T-helper 22 cell (primary cell): ENCODE measurements at places on chromosomes 3 and 15.

DNA sequence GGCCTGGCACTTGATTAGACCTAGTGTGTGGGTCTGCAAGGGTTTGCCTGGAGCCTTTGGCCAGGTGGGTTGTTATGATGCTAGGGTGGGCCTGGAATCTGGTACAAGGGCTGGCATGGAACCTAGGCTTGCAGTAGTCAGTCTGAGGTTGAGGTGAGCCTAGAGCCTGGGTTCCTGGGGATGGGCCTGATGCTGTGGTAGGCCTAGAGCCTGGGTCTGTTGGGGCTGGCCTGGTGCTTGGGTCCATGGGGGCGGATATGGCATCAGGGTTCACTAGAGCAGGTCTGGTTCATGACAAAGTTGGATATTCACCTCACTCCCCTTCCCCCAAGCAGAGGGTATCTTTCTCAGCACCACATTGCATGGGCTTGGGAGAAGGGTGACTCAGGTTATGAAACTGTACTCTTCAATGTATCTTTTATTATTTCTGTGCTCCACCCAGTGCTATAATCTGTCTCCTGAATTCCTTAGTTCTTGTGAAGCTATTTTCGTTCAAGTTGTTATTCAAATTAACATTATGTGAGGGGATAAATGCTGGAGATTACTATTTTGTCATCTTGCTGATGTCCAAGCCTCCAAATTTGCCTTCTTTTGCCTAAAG is 274.4 kb downstream of the NFKBIZ start:
- no peak for DNase-seq

- DNase-seq, result no peak
Observed at GRCh38 chr15:79372428-79372827, 59.7 kb upstream of the MINAR1 start.

DNA sequence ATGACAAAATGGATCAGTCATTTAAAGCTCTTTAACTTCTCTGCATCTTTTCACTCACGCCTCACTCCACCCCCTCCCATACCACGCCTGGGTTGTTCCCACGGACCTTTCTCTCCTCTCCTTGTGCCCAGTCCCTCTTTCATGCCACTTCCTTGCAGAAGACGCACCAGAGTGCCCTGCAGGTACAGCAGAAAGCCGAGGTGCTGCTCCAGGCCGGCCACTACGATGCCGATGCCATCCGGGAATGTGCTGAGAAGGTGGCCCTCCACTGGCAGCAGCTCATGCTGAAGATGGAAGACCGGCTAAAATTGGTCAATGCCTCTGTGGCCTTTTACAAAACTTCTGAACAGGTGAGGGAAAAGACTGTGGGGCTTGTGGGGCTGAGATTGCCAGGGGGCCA is 296.1 kb upstream of the UMPS start:
- no peak for DNase-seq

GRCh38 chr3:179615458-179616173 is 11.0 kb downstream of the NDUFB5 start:
- DNase-seq, result no peak

GRCh38 chr3:11434017-11434526 is 161.9 kb downstream of the ATG7 start:
- DNase-seq, result no peak

DNA sequence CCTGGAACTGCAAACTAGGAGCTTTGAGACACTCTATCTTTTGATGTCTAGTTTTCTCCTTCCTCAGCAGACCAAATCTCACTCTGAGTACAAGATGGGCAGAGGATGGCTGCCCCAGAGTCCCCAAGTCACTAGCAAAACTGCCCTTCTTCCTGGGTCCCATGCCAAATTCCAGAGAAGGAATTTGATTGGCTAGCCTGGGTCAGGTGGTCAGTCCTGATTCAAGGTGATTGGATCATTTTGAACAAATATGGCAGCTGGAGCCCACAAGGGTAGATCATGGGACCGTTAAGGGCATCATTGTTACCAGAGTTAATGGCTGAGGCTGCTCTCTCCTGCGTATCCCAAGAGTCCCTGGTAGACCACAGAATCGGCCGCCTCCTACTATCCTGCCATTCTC is 21.7 kb downstream of the SLC6A1 start:
- DNase-seq, result no peak
